ENCODE measurements at places on chromosomes 2 and 18.

GRCh38 chr18:48838166-48838775 is 112.5 kb downstream of the SMAD7 start:
- DNase-seq: no peak

GRCh38 chr2:43437363-43437762 is 158.5 kb downstream of the THADA start:
- DNase-seq: no peak

GRCh38 chr18:53241161-53241560 is 901.2 kb downstream of the DCC start:
- DNase-seq: no peak

- DNase-seq: no peak
Measured at GRCh38 chr2:174051741-174052583, 86.8 kb upstream of the SP3 start.

DNA sequence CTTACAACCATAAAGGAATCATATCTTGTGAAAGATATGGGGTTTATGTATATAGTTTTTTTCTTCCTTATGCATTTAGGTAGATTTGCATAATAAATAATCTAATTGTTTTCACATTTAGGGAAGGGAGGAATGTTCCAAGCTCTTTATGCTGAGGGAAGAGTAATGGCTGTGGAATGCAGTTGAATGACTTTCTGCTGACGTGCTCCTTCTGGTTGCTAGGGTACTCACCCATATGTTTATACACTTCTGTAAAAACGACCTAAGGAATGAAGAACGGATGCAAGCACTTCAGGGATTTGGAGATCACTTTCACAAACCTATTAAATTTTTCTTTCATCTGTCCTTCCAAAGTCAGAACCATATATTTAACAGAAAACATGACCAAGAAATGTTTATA is 29.2 kb upstream of the PPP4R1 start:
- peak; percentile 61 for DNase-seq

- no peak for DNase-seq
Measured at GRCh38 chr2:148184976-148185375, 164.1 kb downstream of the MBD5 start.

- DNase-seq: no peak
Measured at GRCh38 chr18:26657631-26658581, 109.6 kb upstream of the KCTD1 start.

- no peak for DNase-seq
Measured at GRCh38 chr18:74963820-74964446, 245.0 kb downstream of the PTGR3 start.

DNA sequence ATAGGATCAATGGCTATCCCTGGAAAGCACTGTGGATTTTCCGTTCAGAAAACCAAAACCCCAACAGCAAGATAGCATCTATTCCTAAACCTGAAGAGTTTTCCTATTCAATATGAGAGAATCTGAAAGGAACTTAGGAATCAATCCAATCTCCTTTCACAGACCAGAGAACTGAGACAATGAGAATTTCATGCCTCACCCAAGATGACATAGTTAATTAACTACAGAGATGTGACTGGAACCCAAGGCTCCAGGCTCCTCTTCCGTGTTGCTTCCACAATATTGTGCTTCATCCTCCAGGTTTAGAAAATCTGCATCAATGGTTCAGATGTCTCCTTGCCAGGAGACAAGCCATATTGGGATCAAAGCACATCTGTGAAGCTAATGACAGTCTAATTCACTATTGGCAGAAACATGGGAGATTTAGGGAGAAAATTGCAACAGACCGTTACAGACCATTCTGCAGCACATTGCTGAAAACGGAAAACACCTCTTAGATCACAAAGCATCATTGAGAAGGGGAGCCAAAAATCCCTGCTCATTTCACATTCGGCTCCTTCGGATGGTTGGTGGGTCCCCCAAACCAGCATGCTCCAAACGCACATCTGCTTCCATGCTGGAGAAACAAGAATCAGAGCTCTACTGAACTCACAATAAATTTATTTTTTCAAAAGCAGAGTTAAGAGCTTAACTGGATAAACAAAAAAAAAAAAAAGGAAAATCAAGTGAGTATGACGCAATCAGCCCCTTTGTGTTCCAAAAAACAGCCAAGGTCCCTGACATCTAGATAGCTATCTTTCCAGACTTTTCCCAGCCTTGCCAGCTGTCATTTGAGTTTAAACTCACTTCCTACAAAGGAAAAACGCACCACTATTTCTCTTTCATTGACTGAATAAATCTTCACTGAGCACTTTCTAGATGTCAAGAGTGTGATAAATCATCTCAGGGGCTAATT is 290.3 kb downstream of the C1D start:
- peak; percentile 32 for DNase-seq

GRCh38 chr18:72160510-72161445 is 383.4 kb downstream of the CBLN2 start:
- no peak for DNase-seq

- no peak for DNase-seq
Measured at GRCh38 chr2:23525137-23525765, 140.3 kb downstream of the KLHL29 start.

- no peak for DNase-seq
Measured at GRCh38 chr2:188199716-188200128, 92.0 kb upstream of the GULP1 start.

DNA sequence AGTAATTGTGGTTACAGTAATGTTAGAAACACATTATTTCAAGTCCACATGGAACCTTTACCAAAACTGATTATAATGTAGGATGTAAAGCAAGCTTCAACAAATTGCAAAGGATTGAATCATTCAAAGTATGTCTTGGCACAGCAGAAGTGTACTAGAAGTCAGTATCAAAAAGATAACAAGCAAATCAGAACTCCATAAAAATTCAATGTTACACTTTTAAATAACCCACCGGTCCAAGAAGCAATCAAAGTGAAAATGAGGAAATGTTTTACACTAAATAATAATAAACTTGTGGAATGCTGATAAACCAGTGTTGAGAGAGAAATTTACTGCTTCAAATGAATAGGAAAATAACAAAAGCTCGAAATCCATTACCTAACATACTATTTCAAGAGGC is 47.7 kb downstream of the TTC21B start:
- DNase-seq: no peak

DNA sequence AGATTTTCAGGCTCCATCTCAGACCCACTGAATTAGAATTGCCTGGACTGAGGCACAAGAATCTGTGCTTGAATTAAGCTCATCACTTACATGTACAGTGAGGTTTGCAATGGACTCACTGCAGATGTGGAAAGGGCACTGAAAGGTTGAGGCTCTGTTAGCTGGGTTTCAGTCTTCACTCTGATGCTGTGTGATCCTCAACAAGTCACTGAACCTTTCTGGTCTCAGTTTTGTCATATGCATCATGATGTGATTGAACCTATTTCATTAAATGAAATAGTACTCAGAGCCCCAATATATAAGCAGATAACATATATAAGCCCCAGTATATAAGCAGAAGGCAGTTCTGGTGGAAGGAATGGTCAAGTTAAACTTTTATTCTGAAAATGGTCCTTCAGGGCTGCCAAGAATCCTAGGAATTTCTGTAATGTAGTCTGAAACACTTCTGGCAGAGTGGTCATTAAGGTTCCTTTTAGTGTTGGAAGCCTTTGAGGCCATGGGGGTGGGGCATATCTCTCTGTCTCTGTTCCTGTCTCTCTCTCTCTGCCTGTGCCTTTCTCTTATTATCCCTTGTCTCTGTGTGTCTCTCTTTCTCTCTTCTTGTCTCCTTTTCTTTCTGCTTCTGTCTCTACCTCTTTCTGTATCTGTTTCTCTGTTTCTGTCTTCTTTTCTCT is 110.4 kb downstream of the ADCYAP1 start:
- no peak for DNase-seq

DNA sequence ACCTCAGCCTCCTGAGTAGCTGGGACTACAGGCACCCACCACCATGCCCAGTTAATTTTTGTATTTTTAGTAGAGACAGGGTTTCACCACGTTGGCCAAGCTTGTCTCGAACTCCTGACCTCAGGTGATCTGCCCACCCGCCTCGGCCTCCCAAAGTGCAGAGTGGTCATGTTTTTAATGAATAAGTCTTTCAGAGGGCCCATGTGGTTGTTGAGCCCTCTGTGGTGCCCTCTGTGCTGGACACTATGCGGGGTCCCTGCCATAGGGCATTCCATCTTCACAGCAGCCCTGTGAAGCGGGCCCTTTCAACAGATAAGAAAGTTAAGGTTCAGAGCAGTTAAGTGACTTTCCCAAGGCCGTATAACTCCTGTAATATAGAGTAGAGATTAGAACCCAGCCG is 25.9 kb downstream of the MYO7B start:
- no peak for DNase-seq

DNA sequence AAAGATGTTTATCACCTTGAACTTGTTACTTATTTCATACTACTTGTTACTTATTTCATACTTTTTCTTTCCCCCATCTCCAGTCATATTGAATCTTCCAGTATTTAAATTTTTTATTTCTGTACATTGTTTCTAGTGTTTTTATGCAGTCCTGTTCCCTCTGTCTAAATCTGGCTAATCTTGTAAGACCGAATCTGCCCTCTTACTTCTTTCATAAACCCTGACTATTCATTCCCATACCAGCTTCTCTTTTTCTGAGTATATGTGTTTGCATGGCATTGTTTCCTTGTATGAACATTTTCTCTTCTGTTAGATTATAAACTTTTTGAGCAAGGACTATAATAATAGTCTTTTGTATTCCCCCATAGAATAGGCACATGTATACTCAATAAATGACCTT is 131.7 kb downstream of the TAF4B start:
- DNase-seq: no peak

DNA sequence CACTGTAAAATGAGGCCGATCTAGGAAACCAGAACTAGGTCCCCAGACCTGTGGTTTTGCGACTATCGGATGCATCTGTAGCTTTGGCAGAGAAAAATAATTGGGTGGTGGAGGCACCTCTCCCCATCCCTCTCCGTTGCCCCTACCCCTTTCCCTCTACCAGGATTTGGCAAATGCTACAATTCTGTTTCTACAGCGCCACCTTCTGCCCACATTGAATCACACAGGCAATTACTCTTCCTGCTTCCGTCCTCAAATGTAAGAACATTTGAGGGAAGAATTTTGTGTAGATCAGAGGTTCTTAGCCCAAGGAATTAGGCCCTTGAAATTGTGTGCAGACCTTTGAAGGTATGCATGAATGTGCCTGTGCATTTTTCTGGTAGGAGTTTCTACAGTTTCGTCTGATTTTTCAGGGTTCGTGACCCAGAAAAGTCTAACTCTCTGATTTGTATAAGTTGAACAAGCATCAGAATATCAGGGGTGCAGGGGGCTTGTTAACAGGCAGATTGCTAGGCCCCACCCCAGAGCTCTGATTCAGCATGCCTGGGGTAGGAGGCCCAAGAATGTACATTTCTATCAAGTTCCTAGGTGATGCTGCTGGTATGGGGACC is 11.2 kb downstream of the ATP6V1B1 start:
- no peak for DNase-seq

GRCh38 chr2:234678711-234679110 is 181.8 kb upstream of the ARL4C start:
- DNase-seq: no peak

DNA sequence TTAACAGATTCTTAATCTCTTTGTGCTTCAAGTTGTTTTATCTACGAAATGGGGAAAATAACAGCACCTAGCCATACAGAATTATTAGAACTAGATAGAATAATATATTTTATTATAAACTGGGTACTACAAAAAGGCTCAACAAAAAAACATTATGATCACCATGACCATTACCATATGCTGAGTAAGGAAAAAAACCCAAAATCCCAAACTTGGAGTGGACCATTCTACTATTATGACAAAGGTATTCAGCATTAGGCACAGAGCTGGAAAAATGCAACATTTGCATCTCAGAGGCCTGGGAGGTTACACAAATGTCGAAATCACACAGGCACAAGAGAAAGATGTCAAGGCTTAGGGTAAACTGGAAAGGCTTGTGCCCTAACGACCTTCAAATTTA is 162.8 kb downstream of the SRBD1 start:
- no peak for DNase-seq

- DNase-seq: no peak
Measured at GRCh38 chr2:43737855-43738254, 36.0 kb upstream of the DYNC2LI1 start.

DNA sequence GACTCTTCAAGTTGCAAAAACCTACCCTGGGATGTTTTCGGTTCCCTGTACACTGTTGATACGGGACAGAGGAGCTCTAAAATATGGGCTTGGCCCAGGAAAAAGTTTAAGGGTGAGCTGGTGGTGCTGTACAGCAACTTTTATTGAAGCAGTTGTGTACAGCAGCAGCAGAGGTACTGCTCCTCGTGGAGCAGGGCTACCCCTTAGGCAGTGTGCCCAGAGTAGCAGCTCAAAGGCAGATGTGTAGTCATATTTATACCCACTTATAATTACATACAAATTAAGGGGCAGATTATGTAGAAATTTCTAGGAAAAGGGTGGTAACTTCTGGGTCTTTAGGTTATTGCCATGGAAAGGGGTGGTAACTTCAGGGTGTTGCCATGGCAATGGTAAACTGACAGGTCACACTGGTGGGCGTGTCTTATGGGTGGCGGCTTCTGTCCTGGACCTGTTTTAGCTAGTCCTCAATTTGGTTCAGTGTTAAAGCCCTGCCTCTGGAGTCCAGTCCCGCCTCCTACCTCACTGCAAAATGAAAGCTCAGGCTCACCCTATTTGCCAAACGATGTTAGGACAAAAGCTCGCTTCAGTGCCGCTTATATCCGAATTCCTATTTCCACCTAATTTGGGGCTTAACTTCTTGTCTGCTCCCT is 203.2 kb downstream of the ETAA1 start:
- DNase-seq: no peak

- no peak for DNase-seq
Measured at GRCh38 chr2:223822818-223823217, 14.6 kb downstream of the AP1S3 start.

GRCh38 chr2:150475479-150476250 is 11.8 kb downstream of the RND3 start:
- no peak for DNase-seq

GRCh38 chr18:55356815-55357214 is 231.2 kb downstream of the TCF4 start:
- no peak for DNase-seq

- DNase-seq: no peak
Measured at GRCh38 chr2:14418115-14418514, 214.4 kb upstream of the LRATD1 start.

DNA sequence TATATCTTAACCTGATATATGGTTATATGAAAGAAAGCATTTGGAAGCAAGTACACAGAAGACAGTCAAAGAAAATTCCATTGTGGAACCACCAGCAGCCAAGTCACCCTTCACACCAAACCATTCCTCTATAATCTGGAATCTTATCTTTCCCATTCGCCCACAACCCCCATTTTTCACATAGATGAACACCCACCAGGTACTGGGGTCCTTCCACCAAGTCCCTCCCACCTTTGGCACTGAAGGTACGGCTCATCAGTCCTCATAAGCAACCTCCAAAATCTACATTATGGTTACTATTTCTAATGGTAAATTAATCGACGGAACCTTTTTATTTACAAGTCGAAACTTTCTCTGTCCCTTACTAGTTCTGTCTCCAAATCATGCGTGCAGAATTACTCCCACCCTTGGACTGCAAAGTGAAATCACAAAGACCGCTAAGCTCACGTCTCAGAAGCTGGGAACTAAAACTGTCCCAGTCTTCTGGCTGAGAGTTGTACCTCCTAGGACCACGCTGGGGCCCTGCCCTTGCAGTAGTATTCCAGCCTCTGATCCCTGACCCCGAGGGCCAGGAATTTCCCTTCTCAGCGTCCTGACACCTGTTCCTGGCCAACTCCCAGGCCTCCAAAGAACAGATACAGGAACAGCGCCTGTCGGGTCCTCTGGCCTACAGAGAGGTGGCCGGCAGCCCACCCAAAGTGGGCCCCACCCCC is 702 bp downstream of the OLA1 start:
- DNase-seq: no peak

GRCh38 chr2:65430603-65431420 is 1.6 kb downstream of the SPRED2 start:
- DNase-seq: peak; percentile 45
